Effector CD8-positive, alpha-beta T cell (primary cell): ENCODE measurements at places on chromosomes 13 and 19.

DNA sequence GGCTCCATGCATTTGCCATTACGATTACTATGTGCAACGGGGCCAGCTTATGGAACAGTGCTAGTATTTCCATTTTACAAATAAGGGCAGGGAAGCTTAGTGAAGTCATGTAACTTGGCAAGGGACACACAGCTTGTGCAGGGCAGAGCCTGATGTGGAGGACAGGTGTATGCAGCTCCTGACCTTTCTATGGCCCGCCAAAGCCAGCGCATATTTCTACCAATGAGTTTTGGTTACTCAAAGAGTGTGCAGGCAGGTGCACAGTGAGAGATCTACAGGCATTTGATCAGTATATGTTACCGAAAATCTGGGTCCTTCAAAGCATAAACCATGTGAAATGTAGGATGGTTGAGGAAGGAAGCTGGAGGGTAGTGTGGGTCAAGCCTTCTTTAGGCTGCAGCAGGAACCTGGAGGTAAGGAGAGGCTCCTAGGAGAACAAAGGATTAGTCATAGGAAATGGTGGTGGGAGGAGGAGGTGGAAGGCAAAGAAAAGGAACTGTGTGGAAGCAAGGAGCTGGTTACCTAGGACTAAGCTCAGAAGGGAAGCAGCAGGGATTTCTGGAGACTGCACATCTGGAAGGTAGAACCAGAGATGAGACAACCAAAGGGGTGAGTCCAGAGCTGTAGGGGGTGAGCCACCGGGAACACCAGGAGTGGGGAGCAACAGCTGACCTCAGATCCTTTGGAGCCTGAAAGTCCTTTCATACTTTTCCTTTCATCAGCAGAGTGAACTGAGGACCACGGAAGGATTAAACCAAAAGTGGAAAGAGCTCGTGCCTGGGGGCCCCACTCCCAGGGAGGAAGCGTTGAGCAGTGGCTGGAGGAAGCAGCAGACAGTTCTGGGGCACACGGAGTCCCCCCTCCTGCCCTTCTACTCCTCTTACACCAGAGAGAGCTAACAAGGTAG is 4.2 kb upstream of the PDX1 start:
- no peak for DNase-seq

- DNase-seq: no peak
Measured at GRCh38 chr19:51333836-51334460, 8.0 kb downstream of the VSIG10L start.

GRCh38 chr19:18173572-18174288 is at the start of gene IFI30:
IFI30 (plus strand) TSS chr19:18173813; CDS start chr19:18173842, 29 bp downstream.
- peak; percentile 40 for DNase-seq

GRCh38 chr19:12875086-12875485 is 6.2 kb downstream of the DNASE2 start:
- DNase-seq: no peak

- no peak for DNase-seq
Measured at GRCh38 chr13:49044836-49045235, 69.1 kb downstream of the FNDC3A start.

DNA sequence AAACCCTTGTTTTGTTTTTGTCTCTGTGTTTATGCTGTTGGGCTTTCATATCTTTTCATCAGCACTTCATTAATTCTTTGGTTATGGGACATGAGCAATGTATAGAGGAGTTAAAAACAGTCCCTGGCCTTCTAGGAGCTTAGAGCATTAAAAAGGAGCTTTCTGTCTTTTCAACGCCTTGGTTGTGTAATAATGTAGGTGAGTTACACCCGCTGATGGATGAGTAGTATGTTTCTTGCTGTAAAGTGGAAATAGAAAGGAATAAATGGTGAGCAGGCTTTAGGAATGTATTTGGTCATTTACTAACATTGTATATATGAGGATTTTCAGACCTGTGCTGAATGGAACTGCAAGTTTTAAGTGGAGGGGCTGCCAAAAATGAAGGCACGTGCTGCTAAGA is 121.5 kb upstream of the RNF113B start:
- DNase-seq: no peak

DNA sequence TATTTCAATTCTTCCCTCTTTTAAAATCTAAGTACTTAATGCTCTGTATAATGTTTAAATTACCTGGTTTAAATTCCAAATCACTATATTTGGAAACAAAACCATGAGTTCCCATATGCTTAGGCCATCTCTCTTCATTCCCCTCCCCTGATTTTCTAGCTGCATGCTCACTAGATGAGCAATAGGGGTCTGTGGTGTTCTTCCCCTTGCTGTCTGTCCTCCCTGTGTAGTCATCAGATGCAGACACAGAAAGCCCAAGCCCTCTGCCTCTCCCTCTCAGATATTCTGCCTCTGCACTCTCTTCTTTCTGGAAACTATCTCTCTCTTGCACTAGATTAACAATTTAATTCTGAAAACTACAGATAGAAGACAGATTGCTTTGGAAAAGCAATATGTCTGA is 1730.2 kb downstream of the OLFM4 start:
- DNase-seq: no peak
